ENCODE measurements at places on chromosomes 1 and 21.

DNA sequence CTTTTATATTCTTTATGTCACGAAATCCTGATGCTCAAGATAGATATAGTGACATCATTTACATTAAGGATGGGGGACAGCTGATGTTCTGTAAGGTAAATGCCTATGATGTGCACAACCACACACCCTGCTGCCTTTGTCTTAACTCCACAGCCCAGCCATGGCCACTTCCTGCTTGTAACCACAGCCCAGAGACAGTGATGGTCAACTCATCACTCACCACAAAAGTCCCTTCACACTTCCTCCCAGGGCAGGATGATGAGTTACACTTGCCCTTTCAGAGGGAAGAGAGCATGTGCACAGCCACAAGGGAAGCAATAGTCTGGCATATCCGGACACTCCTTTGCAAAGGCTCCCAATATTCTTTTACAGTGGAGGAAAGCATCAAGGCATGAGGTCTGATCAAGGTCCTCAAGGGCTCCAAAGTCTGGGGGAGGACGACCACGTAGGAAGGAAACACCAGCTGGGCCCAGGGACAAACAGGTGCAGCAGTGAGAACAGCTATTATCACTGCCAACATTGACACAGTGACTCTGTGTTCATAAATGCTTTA is 53.8 kb downstream of the PLPP3 start:
- DNase-seq, result peak; percentile 58

- no peak for DNase-seq
Observed at GRCh38 chr1:206503591-206504362, 3.6 kb upstream of the RASSF5 start.

DNA sequence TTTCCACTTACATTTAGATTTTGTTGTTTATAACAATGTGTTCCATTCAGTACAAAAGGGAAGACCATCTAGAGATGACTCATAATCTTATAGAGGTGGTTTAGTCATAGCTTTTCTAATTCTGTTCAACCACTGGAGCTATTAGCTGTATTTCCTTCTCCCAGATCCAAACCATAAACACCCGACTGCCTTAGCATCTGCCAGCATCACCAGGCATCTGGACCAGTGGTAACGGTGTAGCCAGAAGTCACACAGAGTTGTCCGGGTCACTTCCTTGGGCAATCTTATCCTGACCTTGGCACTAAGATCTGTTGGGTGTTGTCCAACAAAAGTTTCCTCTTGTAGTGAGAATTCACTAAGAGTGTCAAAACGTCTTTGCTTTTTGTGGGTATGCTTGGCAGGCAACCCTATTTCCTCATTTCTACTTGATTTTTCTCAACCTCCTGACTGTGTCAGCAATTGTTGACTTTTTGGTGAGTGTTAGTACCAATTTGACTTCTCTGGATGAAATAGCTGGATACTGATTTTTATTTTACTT is 372.1 kb upstream of the B3GALT2 start:
- DNase-seq, result no peak

DNA sequence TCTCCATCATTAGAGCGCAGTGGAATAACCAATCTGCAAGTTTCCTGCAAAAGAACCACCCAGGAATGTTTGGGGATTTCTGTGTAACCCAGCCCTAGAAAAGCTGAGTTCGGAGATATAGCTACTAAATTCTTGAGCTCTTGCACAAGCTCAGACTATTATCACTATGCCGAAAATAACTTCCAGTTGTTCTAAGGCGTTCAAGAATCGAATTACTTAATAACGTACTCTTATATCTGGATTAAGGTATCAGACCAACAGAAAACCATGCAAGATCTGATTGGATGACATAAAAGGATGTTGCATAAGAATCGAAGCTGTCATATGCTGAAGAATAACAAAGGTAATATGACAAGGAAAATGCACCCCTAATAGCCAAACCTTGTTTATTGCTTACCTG is 7.5 kb upstream of the LAMC2 start:
- no peak for DNase-seq

- no peak for DNase-seq
Observed at GRCh38 chr1:209516771-209517680, 66.5 kb upstream of the CAMK1G start.

GRCh38 chr1:160204526-160205241 is 500 bp upstream of the PEA15 start:
- DNase-seq, result no peak
